ENCODE measurements at places on chromosomes 12 and 14.

- DNase-seq, result no peak
Measured at GRCh38 chr14:68671909-68672308, 121.0 kb downstream of the ZFP36L1 start.

DNA sequence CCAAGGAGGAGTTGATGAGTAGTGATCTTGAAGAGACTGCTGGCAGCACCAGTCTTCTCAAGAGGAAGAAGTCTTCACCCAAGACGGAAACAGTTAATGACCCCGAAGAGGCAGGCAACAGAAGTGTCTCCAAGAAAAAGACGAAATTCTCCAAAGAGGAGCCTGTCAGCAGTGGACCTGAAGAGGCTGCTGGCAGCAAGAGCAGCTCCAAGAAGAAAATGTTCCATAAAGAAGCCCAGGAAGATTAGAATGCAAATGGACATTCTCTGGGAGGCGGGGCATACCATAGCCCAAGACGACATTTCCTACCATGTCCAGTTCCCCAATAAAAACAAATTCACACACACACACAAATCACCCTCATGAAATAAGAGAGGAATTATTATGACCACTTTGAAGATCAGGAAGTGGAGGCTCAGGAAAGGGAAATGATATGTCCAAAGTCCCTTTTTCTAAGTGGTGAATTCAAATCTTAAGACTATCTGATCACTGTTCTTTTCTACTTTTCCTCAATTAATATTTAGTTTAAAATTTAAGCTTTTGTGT is 131.8 kb downstream of the PAWR start:
- no peak for DNase-seq

DNA sequence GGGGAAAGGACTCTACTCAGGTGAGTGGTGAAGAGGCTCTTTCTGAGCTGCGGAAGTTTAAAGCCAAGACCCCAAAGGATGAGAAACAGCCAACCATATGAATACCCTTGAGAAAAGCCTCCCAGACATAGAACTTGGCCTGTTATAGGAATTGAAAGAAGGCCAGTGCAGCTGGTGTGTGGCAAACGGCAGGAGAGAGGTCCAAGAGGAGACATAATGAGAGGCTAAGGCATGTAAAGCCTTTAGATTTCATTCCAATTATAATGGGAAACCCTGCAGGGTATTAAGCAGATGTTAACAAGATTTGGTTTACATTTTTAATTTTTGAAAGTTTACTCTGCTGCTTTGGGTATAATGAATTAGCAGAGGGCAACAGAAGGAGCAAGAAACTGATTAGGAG is 552.1 kb upstream of the FBXO33 start:
- no peak for DNase-seq

- no peak for DNase-seq
Measured at GRCh38 chr12:73418541-73418940, 1119.1 kb upstream of the ATXN7L3B start.

DNA sequence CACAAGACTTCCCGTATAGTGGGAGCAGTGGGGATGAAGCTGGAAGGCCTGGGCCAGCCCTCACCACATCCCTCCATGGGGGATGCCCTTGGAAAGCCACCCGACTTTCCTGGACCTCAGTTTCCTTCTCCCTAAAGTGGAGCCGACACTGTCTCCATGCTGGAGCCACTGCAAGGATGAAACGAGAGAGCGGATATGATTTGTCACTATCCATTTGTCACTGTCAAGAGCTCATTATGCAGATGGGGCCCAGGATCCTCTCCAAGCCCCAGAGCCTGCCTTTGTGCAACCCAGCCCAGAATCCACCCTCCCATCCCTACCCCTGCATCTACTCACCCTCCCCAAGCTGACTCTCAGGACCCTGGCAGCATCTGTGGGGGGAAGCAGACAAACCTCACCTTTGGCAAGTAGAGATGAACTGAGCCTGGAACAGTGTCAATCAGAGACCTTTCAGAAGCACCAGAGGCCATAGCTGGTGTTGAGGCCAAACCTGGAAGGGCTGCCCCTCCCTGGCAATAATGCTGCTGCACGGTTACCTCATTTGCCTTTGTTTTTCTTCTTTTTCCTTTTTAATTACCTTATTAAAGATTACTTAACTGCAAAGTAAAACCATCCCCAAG is 287.7 kb upstream of the RTL1 start:
- no peak for DNase-seq
